ENCODE measurements at places on chromosomes 2 and 18.

GRCh38 chr2:214107726-214108125 is 303.1 kb upstream of the VWC2L start:
- DNase-seq = no peak

GRCh38 chr18:44609181-44609941 is 71.3 kb upstream of the SETBP1 start:
- DNase-seq = no peak

GRCh38 chr2:221655300-221655699 is 83.2 kb upstream of the EPHA4 start:
- no peak for DNase-seq

DNA sequence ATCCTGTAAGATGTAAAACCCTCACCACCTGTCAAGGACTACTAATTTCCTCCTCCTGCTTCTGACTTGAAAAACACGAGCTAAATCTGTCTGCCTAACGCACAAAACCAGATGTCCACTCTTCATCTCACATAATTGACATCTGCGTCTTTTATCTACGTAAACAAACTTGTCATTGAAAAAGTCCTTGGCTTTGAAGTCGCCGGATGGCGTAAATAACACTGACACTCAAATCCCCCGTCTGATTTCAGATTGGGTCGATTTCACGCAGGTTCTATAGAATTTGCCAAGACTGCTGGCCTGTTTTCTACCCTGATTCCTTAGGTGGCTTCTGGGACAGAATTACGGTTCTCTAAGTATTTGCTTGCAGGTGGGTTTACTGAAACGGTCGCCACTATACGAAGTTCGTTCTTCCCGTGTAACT is 539 bp upstream of the MOB4 start:
- DNase-seq = no peak

DNA sequence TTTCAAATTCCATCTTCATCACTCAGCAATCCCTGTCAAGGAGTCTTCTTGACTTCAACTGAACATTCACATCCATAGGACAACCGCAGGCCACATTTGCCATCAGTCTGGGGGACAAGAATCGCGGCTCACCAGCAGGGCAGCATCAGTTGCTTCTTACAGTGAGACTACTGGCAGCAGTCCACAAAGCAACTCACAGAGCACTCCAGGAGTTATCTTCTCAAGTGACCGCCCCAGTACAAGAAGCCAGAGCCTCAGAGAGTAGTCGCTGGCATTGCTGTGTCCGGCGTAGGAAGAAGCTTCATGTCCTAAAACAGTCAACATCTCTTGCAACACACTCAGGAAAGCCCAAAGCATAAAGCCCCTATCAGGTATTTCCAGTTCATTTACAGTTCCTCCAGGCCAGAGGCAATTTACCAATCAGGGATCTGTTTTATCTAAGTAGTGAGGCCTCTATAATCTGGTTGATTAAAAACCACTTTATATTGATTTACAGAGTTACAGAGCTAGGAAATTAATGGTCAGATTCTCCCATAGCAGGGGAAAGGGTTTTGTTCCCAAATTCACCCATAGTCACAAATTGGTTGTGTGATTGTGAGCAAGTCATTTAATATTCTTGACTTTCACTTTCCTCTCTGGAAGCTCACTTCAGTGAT is 177.3 kb downstream of the NBAS start:
- DNase-seq = no peak

DNA sequence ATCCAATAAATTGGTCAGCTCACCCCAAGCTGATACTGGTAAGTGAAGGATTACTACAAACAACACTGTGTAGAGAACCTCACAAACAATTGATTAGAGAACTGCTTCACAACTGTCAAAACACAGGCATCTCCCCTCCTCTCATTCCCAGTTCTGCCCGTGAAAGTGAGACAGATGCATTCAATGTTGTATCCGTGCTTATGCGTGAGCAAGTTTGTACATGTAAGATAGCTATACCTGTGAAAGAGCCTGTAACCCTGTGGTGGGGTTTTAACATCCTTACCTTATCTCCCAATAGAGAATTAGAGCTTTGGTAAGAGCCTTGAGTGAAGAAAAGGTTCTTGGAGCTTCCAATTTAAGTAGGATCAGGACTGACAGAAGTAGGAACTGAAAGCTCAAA is 9.1 kb downstream of the MARCHF4 start:
- no peak for DNase-seq
